Upper lobe of left lung (tissue), 6 donors: ENCODE measurements at places on chromosomes 6 and 20. TPM values are rescaled to one million over a fixed set of nuclear protein-coding genes. Genes with fewer than 3 reads are reported as not detected.
A peak's percentile ranks its signal among the peaks of the same experiment; 100 is the strongest.

DNA sequence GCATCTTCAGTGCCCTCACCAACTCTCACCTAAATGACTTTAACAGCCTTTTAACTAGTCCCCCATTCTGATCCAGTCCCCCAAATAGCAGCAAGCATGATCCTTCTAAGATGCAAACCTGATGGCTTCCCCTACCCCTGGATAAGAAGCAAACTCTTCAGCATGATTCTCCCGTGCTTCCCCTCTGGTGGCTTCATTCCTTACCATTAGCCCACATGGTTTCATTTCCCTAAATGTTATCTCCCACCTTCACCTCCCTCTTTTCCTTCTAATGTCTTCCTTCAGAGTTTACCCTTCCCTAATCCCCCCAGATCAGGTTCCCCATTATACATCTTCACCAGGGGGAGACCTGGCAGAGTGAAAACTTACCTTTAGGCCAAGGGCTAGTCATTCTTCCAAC, 4.0 kb upstream of the RAB5IF start:
- no peak for DNase-seq

The VARS1 gene
- 37.5 TPM for total RNA-seq

DNA sequence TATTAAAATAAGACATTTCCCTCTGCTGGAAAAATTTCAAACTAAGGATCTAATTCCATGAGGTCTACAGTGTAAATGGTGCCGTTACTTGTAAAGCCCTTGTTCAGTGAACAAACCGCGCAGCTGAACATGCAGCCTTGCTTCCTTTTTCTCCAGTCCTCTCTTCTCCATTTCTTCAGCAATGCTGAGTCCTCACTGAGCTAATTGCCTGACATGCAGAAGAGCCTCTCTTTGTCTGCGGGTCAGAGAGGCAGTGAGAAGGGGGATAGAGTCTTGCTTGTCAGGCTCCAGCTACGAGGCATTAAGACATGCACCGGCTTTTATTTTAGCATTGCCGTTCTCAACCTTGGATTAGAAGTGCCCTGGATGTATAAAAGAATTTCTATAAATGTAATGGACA, 25.7 kb downstream of the ZDHHC14 start:
- no peak for DNase-seq

DNA sequence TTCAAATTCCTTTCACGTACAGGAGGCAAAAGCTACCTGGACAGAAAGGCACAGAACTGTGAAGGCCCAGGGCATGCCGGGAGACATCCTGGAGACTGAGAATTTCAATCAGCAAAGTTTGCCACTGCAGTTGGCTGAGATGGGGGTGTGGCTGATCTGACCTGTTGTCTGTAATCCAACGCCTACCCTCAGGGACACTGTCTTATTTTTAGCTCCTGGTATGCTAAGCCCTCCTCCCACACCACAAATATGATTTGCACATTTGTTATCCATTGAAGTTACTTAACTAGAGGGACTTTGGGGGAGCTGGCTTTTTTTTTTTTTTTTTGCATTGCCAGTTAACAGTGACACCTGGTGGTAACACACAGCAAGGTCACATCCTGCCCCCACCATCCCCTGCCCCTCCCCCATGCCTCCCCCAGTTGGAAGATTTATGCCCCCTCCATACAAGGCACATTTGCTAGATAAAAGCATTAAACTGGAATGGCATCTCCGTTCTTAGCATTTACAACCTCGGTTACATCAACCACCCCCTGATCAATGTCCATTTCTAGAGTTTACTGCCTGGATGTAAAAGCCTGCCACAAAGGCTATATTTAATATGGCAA, 40.4 kb downstream of the TTI1 start:
- DNase-seq: peak; percentile 54

- DNase-seq: no peak
These were observed 9.9 kb upstream of the C6orf141 start for GRCh38 chr6:49540614-49541013.

- DNase-seq: no peak
These were observed 8.7 kb downstream of the GCM1 start for GRCh38 chr6:53139841-53140413.

DNA sequence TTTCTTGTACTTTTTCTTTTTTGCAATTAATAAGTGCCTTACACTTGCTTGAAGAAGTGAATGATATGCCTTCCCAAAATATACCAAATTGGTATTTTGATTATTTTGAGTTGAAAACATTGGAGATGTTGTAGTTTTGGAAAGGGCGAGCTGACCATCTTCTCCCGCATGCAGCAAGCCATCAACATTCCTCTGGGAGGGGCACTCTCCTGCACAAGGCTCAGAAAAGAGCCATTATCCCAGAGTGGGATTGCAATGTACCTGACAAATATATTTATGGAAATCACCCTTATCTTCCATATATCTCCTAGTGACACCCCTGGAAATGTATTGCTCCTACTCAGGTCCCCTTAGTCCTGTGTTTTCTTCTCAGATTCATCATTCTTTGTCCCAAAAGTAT, 22.8 kb upstream of the PNRC1 start:
- no peak for DNase-seq

The SLCO4A1 gene
- total RNA-seq: 77.1 TPM

DNA sequence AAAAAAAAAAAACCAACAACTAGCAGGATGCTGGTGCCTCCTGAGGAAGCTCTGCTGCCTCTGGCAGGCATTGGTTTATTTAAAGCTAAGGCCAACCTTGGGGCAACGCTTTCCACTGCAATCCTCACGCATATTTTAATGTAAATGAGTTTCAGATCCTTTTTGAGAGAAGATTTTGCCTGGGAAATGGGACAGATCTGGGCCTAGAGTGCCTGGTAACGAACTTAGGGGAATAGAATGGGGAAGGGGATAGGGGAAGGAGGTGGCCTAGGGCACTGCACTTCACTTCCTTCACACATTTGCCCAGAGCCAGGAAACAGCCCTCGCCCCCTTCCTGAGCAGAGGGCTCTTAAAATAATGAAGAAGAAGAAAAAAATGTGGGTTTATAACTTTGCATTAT, 132.7 kb upstream of the TMEM170B start:
- DNase-seq: no peak

GRCh38 chr6:136641166-136641565, 90.9 kb upstream of the MAP7 start:
- no peak for DNase-seq

DNA sequence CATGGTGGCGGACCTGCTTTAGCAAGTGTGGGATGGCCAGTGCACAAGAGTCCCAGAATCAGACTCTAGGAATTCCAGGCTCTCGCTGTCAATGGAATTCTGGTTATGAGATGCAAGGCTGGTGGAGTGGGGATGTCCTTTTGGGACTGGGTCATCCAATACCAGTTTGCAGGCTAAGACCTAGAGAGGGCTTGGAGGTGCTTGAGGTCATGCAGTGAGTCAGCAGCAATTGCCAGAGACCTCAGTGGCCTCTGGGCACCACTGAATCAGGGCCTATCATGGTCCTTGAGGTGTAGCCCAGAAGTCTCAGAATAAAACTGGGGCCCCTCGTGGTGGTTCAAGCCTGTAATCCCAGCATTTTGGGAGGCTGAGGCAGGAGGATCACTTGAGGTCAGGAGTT, 1.4 kb upstream of the SCRT2 start:
- DNase-seq: no peak

GRCh38 chr6:161254126-161254463, 19.8 kb downstream of the AGPAT4 start:
- no peak for DNase-seq

DNA sequence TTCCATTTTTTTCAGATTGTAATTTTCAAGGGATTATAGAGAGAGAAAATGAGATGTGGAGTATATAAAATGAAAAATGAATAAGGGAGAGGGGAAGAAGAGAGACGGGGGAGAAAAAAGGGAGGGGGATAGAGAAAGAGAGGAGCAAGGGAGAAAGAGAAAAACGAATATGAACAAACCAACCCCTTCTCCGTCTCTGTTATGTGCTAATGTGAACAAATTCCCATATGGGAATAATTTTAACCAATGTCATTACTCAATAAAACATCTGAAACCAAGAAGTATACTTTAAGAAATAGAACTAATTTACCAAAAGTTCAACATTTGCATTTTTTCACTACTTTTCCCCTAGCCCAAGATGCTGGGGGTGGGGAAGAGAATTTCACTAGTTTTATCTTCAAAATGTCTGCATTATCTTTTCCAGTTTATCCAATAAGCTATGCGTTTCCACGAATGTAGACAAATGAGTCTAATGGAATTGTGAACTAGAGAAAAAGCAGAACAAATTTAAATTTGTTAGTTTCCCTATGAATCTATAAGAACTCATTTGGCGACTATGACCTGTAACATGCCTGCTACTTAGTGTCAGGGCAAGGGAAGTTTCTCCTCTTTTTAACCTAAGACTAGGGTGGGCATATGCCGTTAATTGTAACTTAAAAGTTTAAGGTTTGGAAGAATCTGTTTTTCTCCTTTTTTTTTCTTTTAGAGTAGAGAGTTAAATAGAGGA, 286.3 kb downstream of the BTBD9 start:
- DNase-seq: no peak

DNA sequence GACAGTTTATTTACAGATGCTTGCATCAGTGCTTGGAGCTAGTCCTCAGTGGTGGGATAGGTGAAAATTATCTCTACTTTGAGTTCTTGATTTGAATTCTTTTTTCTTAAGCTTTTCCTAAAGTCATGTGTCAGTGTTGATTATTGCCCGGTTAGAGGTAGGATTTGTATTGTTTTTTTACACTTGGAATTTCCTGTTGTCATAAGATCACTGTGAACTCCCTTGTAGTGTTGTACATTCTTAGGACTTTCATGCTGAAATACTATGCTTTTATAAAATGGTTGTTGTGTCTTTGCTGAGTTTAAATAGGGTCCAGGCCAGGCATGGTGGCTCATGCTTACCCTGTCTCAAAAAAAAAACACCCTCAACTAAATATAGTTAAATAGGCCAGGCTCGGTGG, 20.3 kb downstream of the ASXL1 start:
- no peak for DNase-seq

- no peak for DNase-seq
These were observed 250.8 kb downstream of the LAMA2 start for GRCh38 chr6:129133770-129134192.

DNA sequence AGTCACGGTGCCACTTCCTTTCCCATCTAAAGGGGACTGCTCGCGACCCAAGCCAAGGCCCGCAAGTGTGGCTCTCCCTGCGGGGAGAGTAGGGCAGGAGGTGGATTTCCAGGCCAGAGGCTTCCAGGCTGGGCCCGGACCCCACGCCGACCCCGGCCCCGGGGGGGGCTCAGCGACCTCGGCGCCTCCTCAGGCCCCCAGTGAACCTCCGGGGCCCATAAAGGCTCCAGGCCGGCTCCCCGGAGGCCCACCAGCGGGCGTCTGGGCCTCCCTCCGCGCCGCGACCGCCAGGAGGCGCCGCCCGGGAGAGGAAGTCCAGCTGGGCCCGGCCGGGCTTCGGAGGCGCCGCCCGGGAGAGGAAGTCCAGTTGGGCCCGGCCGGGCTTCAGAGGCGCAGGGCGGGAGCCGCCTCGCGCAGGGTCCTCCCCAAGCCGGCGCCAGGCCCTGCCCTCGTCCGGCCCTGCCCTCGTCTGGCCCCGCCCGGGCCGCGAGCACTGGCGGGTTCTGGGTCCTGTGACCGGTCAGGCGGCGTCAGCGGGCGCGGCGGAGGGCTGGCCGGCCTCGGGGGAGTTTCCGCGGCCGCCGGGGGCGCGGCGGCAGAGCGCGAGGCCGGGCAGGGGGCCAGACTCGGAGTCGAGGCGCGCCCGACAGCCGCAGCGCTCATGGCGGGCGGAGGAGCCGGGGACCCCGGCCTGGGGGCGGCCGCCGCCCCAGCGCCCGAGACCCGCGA, at the start of gene RAB32:
TSS of gene RAB32 (plus strand) at position 623 of the 729 bp plus-strand sequence. CDS start at position 662, 39 bp downstream.
- peak; percentile 97 for DNase-seq

DNA sequence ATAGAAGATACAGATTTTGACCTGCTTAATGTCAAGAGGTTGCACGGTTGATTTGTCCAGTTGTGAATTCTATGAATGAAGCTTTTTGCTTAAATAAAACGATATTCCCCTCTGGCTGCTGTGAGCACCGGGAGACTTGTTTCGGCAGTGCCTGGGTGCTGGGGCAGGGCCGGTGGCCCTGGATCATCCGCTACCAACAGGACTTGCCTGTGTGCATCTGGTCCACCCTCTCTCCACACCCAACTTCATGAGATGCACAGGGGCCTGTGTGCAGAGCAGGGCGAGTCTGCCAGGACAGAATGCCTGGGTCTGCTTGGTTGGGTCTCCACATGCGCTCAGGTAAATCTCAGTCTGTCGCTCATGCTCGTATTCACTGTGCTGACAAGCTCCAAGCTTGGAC, 65.5 kb downstream of the TSHZ2 start:
- no peak for DNase-seq

GRCh38 chr6:143040018-143040417, 20.7 kb upstream of the AIG1 start:
- DNase-seq: no peak

GRCh38 chr6:142705054-142705453, 239.9 kb downstream of the HIVEP2 start:
- DNase-seq: no peak

DNA sequence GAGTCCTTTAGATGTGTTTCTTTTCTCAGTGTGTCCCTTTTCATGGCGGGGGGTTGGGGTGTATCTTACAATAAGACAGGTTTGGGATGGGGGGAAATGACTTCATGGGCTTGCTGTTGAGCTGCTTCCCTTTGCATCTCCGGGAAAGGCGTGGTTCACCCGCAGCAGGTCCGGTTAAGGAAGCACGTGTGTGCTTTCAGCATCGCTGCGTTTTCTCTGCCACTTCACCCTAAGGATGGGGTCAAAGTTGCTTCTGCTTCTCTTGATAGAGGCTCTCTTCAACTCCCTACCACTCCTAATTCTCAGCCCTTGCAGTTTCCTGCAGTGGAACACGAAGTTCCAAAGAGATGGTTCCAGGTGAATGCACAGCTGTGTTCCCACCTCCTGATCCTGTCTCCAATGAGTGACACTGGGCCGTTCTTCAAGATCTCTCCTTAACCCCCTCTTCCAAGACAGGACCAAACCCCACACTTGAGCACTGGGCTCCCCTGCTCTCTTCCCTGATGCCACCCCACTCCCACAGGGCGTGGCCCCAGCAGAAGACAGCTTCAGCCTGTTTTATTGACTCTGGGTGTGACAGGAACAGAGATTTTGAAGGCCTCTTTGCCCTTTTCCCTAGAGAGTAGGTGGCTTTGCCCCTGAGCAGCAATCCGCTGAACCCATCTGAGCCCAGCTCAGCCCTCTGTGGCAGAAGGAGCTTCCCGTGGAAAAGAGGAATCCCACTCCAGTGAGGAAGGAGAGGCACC, 85.2 kb downstream of the PLEKHG1 start:
- no peak for DNase-seq

The AVP gene
- total RNA-seq: not detected

- DNase-seq: no peak
These were observed 407.1 kb upstream of the MARCKS start for GRCh38 chr6:113450061-113450465.

The EMILIN3 gene
- not detected for total RNA-seq

- DNase-seq: peak; percentile 24
These were observed 26.9 kb downstream of the CFAP61 start for GRCh38 chr20:20079102-20079784.

- DNase-seq: no peak
These were observed 61.8 kb downstream of the LMBRD1 start for GRCh38 chr6:69735027-69735426.

- no peak for DNase-seq
These were observed 276.4 kb downstream of the PRL start for GRCh38 chr6:22020299-22021003.
